ENCODE measurements at places on chromosomes 1 and 21.

- DNase-seq = no peak
Observed at GRCh38 chr1:32612189-32612881, 38.0 kb downstream of the ZBTB8OS start.

DNA sequence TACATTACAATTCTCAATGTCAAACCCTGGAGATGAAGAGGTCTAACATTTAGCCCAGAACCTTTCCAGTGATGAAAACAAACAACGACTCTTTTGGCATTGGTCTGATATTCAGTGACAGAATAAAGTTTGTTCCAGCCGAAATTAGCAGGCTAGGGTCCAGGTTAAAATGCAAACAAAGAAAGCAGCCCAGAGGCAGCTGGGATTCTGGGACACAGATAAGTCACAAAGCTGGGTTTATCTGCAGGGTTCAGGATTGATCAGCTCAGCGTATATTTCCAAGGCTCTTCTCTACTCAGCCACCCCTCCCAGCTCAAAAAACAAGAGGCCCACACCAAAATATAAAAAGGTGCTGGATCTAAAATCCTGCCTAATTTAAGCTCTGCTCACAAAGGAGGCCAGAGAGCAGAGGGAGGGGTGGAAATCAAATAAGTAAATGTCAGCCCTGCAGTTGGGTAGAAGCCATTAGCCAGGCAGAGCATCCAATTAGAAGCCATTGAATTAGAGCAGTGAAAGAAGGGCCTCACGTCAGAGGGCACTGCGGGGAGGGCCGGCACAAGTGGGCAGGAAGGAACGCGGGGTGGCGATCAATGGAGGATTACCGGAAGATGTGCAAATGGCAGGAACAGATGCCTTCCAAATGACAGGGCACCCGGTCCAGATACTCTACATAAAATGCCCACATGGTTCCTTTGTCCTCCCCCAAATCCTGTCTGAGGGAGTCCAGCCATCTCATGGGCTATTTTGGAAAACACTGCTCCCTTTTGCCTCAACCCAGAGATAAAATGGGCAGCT is 3.2 kb upstream of the KLHDC8A start:
- no peak for DNase-seq

DNA sequence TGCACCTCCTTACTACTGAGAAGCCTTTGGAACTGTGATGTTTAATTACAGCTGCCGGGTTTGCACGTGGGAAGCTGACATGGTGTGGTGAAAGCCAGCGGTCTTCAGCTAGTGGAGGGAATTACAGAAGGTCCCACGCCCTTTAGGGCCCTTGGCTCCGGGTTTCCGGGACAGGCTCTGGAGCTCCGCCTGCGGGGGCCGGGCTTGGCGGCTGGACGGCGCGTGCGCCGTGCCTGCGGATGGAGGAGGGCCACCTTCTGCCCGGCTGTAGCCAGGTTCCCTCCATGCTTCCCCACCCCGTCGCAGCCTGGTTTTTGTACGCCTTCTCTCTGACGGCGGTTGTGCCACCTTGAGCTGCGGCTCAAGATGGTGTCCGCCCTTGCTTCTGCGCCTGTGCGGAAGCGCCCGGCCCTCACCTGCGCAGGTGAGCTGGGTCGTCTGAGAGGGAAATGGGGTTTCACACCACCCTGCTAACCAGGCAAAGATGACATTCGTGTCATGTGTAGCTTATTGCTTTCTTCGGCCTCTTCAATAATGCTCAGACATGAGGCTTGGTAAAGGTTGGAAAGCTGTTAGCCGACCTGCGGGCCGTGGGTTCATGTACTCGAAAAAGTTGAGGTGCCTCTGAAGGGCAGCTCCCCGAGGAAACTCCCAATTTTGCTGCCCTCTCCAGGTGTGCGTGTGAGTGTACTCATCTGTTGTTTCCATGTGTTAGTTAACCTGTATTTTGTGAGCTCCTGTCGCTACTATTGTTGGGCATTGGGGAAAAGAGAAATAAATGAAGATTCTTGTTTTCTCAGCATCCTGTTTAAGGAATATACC is 36.6 kb upstream of the OPRD1 start:
- peak; percentile 25 for DNase-seq

GRCh38 chr21:25862596-25862995 is 127.8 kb downstream of the GABPA start:
- no peak for DNase-seq

- no peak for DNase-seq
Observed at GRCh38 chr1:174408146-174408545, 39.6 kb upstream of the GPR52 start.

DNA sequence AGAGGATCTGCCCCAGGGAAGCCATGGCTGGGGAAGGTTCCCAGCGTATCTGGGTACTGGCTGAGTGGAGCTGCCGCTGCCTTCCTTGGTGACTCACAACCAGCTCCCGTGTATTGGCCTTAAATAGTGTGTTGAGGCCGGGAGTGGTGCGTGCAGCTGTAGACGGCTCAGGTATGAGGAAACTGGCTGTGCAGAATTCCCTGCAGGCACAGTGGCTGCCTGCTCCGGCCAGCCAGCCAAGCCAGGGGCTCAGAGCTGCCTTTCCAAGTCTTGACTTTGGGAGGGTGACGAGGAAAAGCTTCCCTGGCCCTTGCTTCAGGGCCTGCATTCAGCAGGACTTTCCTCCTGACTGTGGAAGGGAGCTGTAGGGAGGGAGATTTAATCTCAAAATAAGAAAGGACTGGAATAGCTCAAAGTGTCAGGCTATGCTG is at the start of gene VTCN1:
VTCN1 (minus strand) TSS at position 97 of the 431 bp plus-strand sequence; CDS start at position 25, 72 bp downstream.
- DNase-seq = no peak

GRCh38 chr1:204343802-204344201 is 15.9 kb downstream of the PLEKHA6 start:
- no peak for DNase-seq

DNA sequence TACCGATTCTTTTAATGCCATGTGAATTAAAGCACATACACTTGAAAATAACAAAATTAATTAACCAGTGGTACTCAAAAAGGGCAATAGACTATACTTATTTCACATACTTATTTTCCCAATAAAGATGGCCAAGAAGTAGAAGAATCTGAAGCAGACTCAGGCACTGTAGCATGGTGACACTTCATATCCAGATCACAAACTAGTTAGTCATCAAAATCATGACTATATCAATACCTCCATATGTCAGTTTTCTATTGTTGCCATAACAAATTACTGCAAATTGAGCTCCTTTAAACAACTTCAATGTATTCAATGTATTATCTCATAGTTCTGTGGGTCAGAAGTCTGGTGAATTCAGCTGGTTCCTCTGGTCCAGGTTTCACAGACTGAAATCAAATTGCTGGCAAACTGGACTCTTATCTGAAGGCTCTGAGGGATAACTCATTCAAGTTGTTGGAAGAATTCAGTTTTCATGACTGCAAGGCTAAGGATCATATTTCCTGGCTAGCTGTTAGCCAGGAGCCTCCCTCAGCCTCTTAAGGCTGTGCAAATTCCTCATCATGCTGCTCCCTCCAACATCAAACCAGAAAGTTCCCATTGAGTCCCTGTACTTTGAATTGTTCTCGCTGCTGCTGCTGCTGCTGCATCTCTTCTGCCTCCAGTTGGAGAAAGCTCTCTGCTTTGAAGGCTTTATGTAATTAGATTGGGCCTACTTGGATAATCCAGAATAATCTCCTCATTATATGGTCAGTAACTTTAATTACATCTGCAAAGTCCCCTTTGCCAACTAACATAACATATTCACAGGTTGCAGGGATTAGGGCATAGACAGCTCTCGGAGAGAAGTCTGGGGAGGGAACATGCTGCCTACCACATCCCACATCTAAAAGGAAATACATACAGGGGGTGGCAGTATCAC is 91.5 kb downstream of the MRPL39 start:
- no peak for DNase-seq

- DNase-seq = no peak
Observed at GRCh38 chr1:91501523-91501851, 836 bp downstream of the CDC7 start.

GRCh38 chr1:67683316-67683715 is 1.7 kb upstream of the GADD45A start:
- no peak for DNase-seq

DNA sequence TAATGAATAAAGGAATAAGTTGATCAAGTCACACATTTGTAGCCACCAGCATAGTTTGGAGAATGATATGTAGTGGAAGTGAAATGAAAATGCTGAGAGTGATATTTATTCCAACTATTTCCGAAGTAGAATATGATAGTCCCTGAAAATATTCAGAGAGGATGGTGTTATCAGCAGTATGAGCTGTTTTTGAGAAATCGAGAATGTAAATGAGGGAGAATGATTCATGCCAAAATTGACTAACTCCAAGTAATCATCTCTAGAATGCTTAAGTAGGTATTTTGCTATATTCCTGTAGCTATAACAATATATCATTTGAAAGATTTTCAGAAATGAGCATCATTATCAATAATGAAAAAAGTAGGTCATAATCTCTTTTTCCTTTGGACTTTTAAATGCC is 178.9 kb downstream of the PDE4B start:
- no peak for DNase-seq

DNA sequence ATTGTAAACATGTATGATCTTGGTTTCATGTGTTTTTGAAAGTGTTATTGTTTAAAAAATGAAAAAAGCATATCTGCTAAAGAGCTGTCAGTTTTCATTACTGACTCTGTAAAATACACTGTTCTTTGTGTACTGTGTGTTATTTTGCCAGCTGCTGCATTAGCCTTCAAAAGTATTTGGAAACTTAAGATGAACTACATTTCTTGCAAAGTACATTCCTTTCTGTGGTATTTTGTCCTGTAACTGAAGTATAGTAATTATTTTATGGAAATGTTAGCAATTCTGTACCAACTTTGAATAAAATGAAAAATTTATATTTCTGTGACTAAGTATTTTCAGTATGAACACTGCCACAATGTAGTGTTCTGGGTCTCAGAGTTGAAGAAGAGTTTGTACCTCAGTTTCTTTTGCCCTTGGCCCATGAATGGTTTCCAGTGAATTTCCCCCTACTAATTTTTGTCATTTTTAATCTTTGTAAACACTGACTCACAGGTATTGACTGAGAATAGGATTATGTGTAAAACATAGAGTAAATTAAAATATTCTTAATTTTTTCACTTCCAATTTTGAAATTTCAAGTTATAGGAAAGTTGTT is 32.7 kb downstream of the MRPS6 start:
- DNase-seq = no peak

GRCh38 chr1:176567190-176567794 is 104.3 kb downstream of the PAPPA2 start:
- no peak for DNase-seq

DNA sequence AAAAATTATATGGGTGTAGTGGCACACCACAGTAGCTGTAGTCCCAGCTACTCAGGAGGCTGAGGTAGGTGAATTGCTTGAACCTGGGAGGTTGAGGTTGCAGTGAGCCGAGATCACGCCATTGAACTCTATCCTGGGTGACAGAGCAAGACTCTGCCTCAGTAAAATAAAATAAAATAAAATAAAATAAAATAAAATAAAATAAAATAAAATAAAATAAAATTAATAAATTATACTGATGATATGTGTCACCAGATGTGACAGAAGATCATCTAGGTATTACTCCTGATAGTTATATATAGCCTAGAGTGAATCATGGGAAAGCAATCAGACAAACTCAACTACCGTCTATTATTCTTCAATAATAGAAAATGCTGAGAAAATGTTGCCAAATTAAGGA is 972.5 kb downstream of the MRPL39 start:
- no peak for DNase-seq

DNA sequence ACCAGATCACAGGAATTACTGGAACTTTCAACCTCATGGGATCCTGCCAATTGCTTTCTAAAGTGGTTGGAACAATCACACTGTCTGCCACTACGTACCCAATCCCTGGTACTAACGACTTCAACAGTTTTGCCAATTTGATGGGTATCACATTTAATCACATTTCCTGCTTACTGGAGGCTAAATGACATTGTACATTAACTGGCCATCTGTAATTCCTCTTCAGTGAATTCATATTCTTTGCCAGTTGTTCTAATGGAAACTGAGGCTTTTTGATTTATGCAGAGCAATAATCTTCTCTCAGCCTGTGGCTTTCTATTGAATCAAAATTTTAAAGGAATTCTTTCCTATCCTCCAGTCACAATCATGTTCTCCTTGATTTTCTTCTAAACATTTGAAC is 38.2 kb downstream of the LGALS8 start:
- DNase-seq = no peak

- DNase-seq = no peak
Observed at GRCh38 chr1:113391649-113392271, 1.4 kb downstream of the MAGI3 start.

GRCh38 chr1:219882096-219882495 is 46.3 kb downstream of the SLC30A10 start:
- DNase-seq = no peak

DNA sequence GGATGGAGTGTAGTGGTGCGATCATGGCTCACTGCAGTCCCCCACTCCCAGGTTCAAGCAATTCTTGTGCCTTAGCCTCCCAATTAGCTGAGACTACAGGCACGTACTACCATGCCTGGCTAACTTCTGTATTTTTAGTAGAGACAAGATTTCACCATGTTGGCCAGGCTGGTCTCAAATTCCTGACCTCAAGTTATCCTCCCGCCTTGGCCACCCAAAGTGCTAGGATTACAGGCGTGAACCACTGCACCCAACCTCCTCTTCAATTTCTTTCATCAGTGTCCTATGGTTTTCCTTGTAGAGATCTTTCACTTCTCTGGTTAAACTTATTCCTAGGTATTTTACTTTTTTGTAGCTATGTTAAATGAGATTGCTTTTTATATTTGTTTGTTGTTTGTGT is 10.7 kb upstream of the MAST2 start:
- DNase-seq = no peak

- DNase-seq = no peak
Observed at GRCh38 chr1:17606826-17607440, 67.4 kb downstream of the ARHGEF10L start.

- no peak for DNase-seq
Observed at GRCh38 chr1:85581802-85582686, 1.5 kb downstream of the CCN1 start.

GRCh38 chr1:201385299-201385891 is 7.9 kb upstream of the TNNT2 start:
- DNase-seq = no peak

DNA sequence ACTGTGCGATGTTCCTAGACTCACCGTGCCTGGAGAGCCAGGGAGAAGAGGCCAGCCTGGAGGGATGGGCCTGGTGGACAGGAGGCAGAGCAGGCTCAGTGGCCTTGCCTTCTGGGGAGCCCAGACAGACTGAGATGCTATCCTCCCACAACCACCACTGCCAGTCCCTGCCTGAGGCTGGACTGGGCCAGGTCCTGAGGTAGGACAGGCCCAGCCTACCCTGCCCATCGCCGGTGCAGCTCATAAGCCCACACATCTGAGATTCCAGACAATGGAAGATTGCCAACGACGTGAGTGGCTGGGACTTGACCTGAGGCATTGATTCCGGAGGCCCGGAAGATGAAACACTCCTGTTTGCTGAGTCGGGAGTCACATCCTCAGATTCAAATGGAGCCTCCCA is 5.8 kb downstream of the CLEC20A start:
- no peak for DNase-seq

- no peak for DNase-seq
Observed at GRCh38 chr1:228944935-228945371, 209.7 kb downstream of the RHOU start.

DNA sequence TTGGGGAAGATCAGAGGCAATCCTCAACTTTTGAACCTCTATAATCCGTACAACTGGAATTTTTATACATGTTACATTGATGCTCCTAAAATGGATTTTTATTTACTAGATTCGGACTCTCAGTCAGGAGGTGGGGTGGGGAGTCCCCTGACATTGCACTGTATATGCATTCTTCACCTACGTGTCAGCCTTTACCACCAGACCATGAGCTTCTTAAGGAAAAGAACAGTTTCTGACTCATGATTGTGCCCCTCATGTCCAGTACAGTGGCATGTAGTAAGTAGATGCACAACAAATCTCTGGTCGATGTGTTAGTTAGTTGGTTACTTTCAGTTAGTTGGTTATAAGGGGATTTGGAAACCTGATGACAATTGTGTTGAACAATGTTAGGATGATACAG is 15.4 kb downstream of the LPAR3 start:
- no peak for DNase-seq
